Transverse colon (tissue), 4 donors: ENCODE measurements at places on chromosomes 2 and 18. TPM values are rescaled to one million over a fixed set of nuclear protein-coding genes. Genes with fewer than 3 reads are reported as not detected.

DNA sequence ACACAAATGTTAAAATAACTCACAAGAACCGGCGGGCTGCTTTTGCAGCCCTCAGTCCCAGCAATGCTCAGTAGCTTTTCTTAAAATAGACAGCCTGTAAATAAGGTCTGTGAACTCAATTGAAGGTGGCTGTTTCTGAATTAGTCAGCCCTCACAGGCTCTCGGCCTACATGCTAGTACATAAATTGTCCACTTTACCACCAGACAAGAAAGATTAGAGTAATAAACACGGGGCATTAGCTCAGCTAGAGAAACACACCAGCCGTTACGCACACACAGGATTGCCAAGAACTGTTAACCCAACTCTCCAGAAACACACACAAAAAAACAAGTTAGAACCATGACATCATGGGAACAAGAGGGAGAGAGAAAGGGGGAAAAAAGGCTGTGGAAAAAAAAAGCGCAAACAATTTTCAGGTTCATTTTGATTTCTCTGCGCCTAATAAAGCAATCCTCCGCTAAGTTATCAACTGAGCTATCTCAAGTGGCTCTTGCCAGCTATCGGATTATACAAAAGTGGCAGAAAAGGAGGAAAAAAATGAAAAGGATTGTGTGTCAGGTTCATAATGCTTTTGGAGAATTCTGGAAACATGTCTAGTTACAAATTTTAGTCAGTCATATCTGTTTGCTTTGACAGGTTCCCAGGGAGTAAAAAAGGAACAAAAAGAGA, 89.1 kb downstream of the ZEB2 start:
- H3K4me3 ChIP-seq: no peak overlapping the region
- no peak for DNase-seq
- H3K27me3 ChIP-seq: no peaks in the 10 kb centered on the region

The TUBB8B gene
- total RNA-seq: not detected

DNA sequence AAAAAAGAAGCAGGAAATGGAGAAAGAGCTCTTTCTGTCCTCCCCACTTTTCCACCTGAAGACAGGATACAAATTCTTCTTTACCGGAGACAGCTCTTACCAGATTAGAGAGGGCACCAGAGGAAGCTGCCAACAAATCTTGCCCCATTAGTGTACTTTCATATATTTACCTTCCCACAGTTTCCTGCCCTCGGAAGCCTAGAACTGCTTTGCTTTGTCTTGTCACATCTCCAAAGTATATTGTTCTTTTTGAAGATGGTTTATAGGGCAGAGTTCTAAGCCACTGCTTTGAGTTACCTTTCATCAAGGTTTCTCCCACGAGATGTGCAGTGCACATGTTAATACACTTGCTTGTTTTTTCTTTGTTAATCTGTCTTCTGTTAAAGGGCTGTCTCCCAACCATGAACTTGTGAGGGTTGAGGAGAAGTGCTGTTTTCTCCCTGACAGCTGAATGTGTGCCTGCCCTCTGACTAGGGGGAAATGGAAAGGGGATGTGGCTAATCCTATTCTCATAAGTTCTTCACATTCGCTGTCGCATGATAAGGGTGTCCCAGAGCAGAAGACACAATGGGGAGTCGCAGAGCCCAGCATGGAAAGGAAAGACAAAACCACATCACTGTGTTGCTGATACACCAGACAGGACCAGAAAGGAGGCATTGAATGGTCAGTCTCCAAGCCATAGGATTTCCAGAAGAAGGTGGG, 24.2 kb downstream of the CENPA start:
- no peak overlapping the region for H3K4me3 ChIP-seq
- H3K4me1 ChIP-seq: no peaks in the 10 kb centered on the region
- DNase-seq: no peak
- H3K36me3 ChIP-seq: no peaks in the 10 kb centered on the region
- no peak overlapping the region for H3K27ac ChIP-seq

GRCh38 chr2:26580151-26580550, 61.0 kb downstream of the CIB4 start:
- no peak for DNase-seq
- H3K27ac ChIP-seq: no peak overlapping the region
- no peaks in the 10 kb centered on the region for H3K4me1 ChIP-seq
- H3K36me3 ChIP-seq: no peaks in the 10 kb centered on the region
- peaks cover 7% of the 10 kb centered on the region for H3K27me3 ChIP-seq

The WDPCP gene
- total RNA-seq: 2.6 TPM

- no peaks in the 10 kb centered on the region for H3K4me1 ChIP-seq
- H3K4me3 ChIP-seq: no peak overlapping the region
- no peaks in the 10 kb centered on the region for H3K27me3 ChIP-seq
- no peaks in the 10 kb centered on the region for H3K36me3 ChIP-seq
Observed at GRCh38 chr2:133377021-133377481, 191.2 kb downstream of the NCKAP5 start.

DNA sequence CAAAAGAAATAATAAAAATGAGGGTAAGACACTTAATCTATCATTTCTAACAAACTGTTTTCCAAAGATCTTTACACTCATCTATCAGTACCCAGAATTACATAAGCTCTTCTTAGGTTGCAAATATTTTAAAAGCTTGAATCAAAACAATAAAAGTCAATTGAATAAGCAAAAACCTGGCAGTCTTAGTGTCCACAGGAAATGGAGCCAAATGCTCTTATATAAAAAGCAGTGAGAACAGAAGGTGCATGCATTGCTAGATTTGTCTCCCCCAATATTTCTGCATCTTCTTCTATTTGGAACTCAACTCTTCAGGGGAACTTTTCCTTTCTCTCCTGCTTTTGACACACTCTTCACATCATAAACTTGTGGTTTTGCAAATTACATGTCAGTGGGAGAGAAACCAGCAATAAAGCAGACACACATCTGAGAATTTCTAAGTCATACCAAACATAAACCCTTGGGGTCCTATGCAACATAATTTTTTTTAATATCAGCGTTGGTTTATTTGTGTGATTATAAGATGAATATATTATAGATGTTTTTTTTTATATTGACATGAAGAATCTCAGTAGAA, 343.9 kb upstream of the ACVR2A start:
- H3K27me3 ChIP-seq: no peaks in the 10 kb centered on the region
- no peaks in the 10 kb centered on the region for H3K4me1 ChIP-seq
- DNase-seq: no peak
- H3K4me3 ChIP-seq: no peak overlapping the region
- no peaks in the 10 kb centered on the region for H3K36me3 ChIP-seq
- H3K27ac ChIP-seq: no peak overlapping the region

GRCh38 chr2:154306266-154306970, 392.1 kb upstream of the KCNJ3 start:
- no peak overlapping the region for H3K27ac ChIP-seq
- no peaks in the 10 kb centered on the region for H3K36me3 ChIP-seq
- DNase-seq: no peak
- H3K27me3 ChIP-seq: no peaks in the 10 kb centered on the region

The IL37 gene
- total RNA-seq: 2.6 TPM

The SCYGR1 gene
- not detected for total RNA-seq

The MEP1B gene
- 8.6 TPM for total RNA-seq

DNA sequence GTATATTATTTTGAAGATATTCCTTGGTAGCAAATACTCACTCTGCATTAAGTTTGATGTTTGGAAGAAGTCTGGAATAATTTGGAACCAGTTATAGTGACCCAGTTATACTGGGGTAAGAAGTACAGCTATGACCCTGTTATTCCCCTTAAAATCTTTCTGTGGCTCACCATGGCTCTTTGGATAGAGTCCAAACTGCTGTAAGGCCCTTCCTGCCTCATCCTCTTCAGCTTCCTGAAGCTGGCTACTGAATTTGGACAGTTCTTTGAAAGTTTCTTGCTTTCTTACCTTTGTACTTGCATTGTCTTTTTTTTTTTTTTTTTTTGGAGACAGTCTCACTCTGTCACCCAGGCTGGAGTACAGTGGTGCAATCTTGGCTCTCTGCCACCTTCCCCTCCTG, 85.6 kb downstream of the ABI2 start:
- H3K4me1 ChIP-seq: no peaks in the 10 kb centered on the region
- no peaks in the 10 kb centered on the region for H3K27me3 ChIP-seq
- H3K36me3 ChIP-seq: no peaks in the 10 kb centered on the region
- no peak overlapping the region for H3K4me3 ChIP-seq
- DNase-seq: no peak

The CHRNA1 gene
- total RNA-seq: not detected

- peaks cover 24% of the 10 kb centered on the region for H3K4me1 ChIP-seq
- H3K27me3 ChIP-seq: peaks cover 19% of the 10 kb centered on the region
- no peaks in the 10 kb centered on the region for H3K36me3 ChIP-seq
- H3K27ac ChIP-seq: peak overlapping the region; percentile 91
Observed at GRCh38 chr18:48133671-48134251, 203.3 kb upstream of the SMAD2 start.

The SNORC gene
- 15.9 TPM for total RNA-seq

The DIPK1C gene
- not detected for total RNA-seq

DNA sequence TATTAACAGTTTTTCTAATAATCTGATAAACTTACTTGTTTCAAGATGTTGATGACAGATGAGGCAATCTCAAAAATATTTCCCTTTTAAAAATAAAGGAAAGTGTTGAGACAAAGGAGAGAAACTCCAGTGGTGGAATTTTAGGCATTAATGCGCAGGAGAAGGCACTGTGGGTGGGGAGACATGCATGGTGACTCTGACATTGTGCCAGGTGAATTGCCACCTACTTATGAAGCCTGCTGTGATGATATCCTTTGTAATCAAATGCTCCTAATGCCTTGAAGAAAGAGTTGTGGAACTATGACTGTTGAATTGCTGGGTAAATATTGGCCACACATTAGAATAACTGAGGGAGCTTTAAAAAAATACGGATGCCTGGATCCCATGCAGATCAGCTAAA, 101.4 kb downstream of the PLA2R1 start:
- H3K4me1 ChIP-seq: no peaks in the 10 kb centered on the region
- H3K4me3 ChIP-seq: no peak overlapping the region
- H3K27me3 ChIP-seq: no peaks in the 10 kb centered on the region
- no peaks in the 10 kb centered on the region for H3K36me3 ChIP-seq

The SERPINB4 gene
- total RNA-seq: not detected

DNA sequence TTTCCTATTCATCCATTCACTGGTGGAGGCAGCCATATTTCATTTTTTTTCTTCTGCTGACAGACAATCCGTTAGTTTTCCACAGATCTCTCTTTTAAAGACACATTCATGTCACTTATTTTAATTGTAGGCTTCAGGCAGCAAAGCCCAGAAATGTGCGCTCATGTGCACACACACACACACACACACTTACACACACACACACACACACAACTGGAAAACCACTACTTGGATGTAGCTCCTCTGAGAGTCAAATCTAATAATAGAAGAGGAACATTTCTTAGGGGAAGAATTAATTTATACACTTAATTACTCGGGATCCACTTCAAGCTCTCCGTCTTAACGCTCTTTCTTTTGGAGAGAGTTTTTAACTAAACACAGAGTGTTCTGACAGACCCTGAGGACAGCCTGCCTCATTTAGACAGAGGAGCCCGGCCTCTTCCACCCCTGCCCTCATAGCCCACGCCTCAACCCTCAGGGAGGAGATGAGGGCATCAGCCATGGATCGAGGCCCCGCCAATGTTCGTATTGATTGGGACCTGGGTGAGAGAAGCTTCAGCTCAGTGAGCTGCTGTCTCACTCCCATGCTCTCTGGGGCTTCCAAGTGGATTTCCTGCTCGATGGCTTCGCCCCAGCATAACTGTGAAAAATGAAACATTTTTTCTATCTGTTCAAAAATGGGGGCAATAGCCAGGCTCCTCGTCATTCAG, 261.4 kb upstream of the SKOR2 start:
- DNase-seq: no peak
- no peak overlapping the region for H3K4me3 ChIP-seq
- H3K27me3 ChIP-seq: no peaks in the 10 kb centered on the region
- no peaks in the 10 kb centered on the region for H3K4me1 ChIP-seq
- H3K27ac ChIP-seq: no peak overlapping the region

The SRSF7 gene
- 153 TPM for total RNA-seq

- H3K27ac ChIP-seq: no peak overlapping the region
- peaks cover 10% of the 10 kb centered on the region for H3K4me1 ChIP-seq
- peak overlapping the region; percentile 52 for H3K4me3 ChIP-seq
- DNase-seq: peak; percentile 27
Observed at GRCh38 chr2:54724560-54725342, 1.3 kb downstream of the EML6 start.

GRCh38 chr2:136137982-136138381, 20.0 kb upstream of the CXCR4 start:
- no peak for DNase-seq
- peak overlapping the region; percentile 65 for H3K27ac ChIP-seq
- no peak overlapping the region for H3K4me3 ChIP-seq
- no peaks in the 10 kb centered on the region for H3K36me3 ChIP-seq
- no peaks in the 10 kb centered on the region for H3K27me3 ChIP-seq

- peaks cover 4% of the 10 kb centered on the region for H3K36me3 ChIP-seq
- H3K27ac ChIP-seq: no peak overlapping the region
- H3K4me3 ChIP-seq: no peak overlapping the region
- no peaks in the 10 kb centered on the region for H3K4me1 ChIP-seq
Observed at GRCh38 chr2:232581725-232582124, 31.2 kb downstream of the EIF4E2 start.

The IL36B gene
- not detected for total RNA-seq

- H3K27ac ChIP-seq: peak overlapping the region; percentile 84
- peaks cover 19% of the 10 kb centered on the region for H3K4me1 ChIP-seq
- H3K4me3 ChIP-seq: peak overlapping the region; percentile 84
- no peaks in the 10 kb centered on the region for H3K36me3 ChIP-seq
Observed at GRCh38 chr2:160061944-160062291, 497 bp downstream of the PLA2R1 start.

The KCNIP3 gene
- total RNA-seq: 1.8 TPM

- H3K27me3 ChIP-seq: no peaks in the 10 kb centered on the region
- H3K27ac ChIP-seq: no peak overlapping the region
- no peak for DNase-seq
Observed at GRCh38 chr18:8081872-8082553, 514.9 kb downstream of the PTPRM start.

GRCh38 chr2:45814488-45814887, 163.0 kb downstream of the PRKCE start:
- no peak for DNase-seq
- H3K4me3 ChIP-seq: no peak overlapping the region
- peak overlapping the region; percentile 82 for H3K27ac ChIP-seq
- H3K36me3 ChIP-seq: no peaks in the 10 kb centered on the region
- H3K27me3 ChIP-seq: no peaks in the 10 kb centered on the region

- DNase-seq: no peak
- no peak overlapping the region for H3K4me3 ChIP-seq
- no peaks in the 10 kb centered on the region for H3K36me3 ChIP-seq
- no peak overlapping the region for H3K27ac ChIP-seq
Observed at GRCh38 chr2:48235076-48235475, 294.9 kb upstream of the STON1 start.

- H3K36me3 ChIP-seq: peaks cover 25% of the 10 kb centered on the region
- peak overlapping the region; percentile 60 for H3K4me3 ChIP-seq
- H3K27me3 ChIP-seq: peaks cover 31% of the 10 kb centered on the region
- H3K27ac ChIP-seq: peak overlapping the region; percentile 87
- DNase-seq: peak; percentile 91
Observed at GRCh38 chr2:111121828-111122630, 1.3 kb downstream of the BCL2L11 start.

The ASB1 gene
- 9.4 TPM for total RNA-seq

GRCh38 chr2:129438501-129439057, 540.9 kb upstream of the RAB6C start:
- H3K27ac ChIP-seq: no peak overlapping the region
- H3K4me1 ChIP-seq: no peaks in the 10 kb centered on the region
- no peak overlapping the region for H3K4me3 ChIP-seq
- H3K36me3 ChIP-seq: no peaks in the 10 kb centered on the region
- H3K27me3 ChIP-seq: no peaks in the 10 kb centered on the region
- DNase-seq: no peak

- no peaks in the 10 kb centered on the region for H3K36me3 ChIP-seq
- H3K4me3 ChIP-seq: no peak overlapping the region
- no peak overlapping the region for H3K27ac ChIP-seq
- H3K4me1 ChIP-seq: peaks cover 4% of the 10 kb centered on the region
Observed at GRCh38 chr2:20467789-20468548, 21.1 kb downstream of the RHOB start.
